ENCODE measurements at places on chromosomes 4 and X. TPM values are rescaled to one million over a fixed set of nuclear protein-coding genes. Genes with fewer than 3 reads are reported as not detected.

NAT8L gene
- total RNA-seq = under 0.01 TPM

SHROOM4 gene
- total RNA-seq = 30.6 TPM

KLHL13 gene
- total RNA-seq = 0.82 TPM

UGT8 gene
- total RNA-seq = not detected

RBMX2 gene
- total RNA-seq = 25.7 TPM

OPRPN gene
- total RNA-seq = not detected

KLB gene
- 0.06 TPM for total RNA-seq

NXF2 gene
- total RNA-seq = not detected
